ENCODE measurements at places on chromosomes 1 and 21.

GRCh38 chr1:182603646-182604174, 479 bp downstream of the RGS16 start:
- no peak for DNase-seq
- H3K27ac ChIP-seq: no peak overlapping the region
- H3K36me3 ChIP-seq: no peaks in the 10 kb centered on the region
- H3K4me3 ChIP-seq: peak overlapping the region; percentile 69

DNA sequence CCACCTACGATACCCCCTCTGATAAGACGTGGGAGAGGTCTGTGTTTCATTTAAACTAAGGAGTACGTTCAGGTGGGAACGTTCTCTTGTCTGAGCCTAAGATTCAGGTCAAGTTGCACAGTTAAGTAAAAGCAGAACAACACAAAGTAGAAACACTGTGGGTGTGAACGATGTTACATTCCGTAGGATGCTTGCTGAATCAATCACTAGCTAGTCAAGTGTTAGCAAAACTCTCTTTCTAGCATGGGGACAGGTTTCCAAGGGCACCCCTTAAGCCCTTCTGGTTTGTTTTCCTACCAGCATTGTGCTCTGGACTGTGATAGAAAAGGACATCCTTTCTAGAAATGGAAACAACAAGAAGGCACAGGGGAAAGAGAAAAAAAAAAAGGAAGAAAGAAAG, 13.3 kb downstream of the C1orf162 start:
- peaks cover 12% of the 10 kb centered on the region for H3K4me1 ChIP-seq
- H3K36me3 ChIP-seq: no peaks in the 10 kb centered on the region
- no peak for DNase-seq
- H3K27ac ChIP-seq: no peak overlapping the region

DNA sequence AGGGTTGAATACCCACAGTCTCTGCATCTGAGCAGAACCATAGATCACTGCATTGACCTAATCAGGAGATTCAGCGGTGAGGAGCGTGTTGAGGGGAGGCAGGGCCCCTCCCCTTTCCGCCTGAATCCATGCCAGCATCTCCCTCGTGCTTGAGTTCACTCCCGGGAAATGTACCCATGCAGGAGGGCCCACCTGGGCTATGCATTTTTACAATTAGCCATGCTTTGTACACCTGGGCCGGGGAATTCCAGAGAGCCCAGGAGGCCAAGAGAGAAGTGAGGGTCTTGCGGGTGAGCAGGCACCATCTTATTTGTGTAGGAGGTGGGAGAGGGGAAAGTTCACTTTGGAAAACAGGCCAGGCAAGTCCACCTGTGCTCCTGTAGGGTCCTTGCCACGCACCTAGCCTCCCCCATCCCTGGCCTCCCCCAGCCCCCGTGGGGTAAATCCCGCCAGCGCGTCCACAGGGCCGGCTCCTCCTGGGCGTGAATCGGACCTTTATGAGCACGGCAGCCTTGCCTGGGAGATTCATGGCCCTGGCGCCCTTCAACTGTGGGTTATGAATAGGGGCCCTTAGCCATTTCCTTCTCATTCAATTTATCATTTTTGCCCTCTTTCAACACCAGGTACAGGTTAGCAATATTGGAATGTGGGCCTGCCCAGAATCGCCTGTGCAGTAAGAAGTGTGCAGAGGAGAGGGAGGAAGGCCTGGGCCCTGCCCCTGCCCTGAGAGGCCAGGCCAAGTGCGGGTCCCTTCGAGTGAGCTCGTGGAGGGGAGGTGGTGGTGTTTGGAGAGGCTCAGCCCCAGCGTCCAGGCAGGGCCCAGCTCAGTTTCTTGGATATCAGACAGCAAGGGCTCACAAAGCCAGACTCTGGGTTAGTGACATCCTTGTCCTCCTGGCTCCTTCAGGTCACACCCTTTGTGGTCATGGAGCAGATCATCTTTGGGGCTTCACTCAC, 84.4 kb upstream of the ACTRT2 start:
- no peaks in the 10 kb centered on the region for H3K4me1 ChIP-seq
- H3K4me3 ChIP-seq: no peak overlapping the region
- peaks cover 70% of the 10 kb centered on the region for H3K27me3 ChIP-seq
- DNase-seq: no peak
- H3K36me3 ChIP-seq: no peaks in the 10 kb centered on the region

DNA sequence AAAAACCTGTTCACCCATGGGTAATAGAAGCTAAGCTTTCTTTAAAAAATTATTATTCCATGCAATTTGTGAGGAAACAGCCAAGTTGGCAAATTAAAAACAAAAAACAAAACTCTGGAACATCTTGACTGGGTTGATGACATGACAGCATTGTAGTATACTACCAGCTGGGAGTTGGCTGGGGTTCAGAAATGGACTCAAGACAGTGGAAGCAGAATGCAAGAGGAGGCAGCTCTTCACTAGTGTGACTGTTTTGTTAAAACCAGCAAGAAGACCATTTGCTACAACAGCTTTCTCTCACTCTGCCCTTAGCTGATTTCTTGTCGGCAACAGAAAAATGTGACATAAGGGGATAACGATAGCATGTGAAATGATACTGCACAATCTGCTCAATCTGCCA, 1298.9 kb upstream of the ADGRL4 start:
- H3K27ac ChIP-seq: no peak overlapping the region
- no peaks in the 10 kb centered on the region for H3K27me3 ChIP-seq
- DNase-seq: no peak
- H3K4me3 ChIP-seq: no peak overlapping the region
- no peaks in the 10 kb centered on the region for H3K4me1 ChIP-seq

- H3K27ac ChIP-seq: no peak overlapping the region
- H3K4me3 ChIP-seq: no peak overlapping the region
- H3K4me1 ChIP-seq: no peaks in the 10 kb centered on the region
- H3K36me3 ChIP-seq: no peaks in the 10 kb centered on the region
Measured at GRCh38 chr1:87523466-87523865, 194.8 kb downstream of the LMO4 start.

- H3K4me1 ChIP-seq: no peaks in the 10 kb centered on the region
- no peak for DNase-seq
- H3K36me3 ChIP-seq: no peaks in the 10 kb centered on the region
- no peaks in the 10 kb centered on the region for H3K27me3 ChIP-seq
- H3K4me3 ChIP-seq: no peak overlapping the region
Measured at GRCh38 chr21:37210799-37211198, 56.3 kb downstream of the VPS26C start.

- H3K27me3 ChIP-seq: no peaks in the 10 kb centered on the region
- H3K4me1 ChIP-seq: no peaks in the 10 kb centered on the region
- H3K36me3 ChIP-seq: no peaks in the 10 kb centered on the region
- no peak for DNase-seq
- H3K4me3 ChIP-seq: no peak overlapping the region
Measured at GRCh38 chr1:170578359-170578758, 46.4 kb downstream of the GORAB start.

DNA sequence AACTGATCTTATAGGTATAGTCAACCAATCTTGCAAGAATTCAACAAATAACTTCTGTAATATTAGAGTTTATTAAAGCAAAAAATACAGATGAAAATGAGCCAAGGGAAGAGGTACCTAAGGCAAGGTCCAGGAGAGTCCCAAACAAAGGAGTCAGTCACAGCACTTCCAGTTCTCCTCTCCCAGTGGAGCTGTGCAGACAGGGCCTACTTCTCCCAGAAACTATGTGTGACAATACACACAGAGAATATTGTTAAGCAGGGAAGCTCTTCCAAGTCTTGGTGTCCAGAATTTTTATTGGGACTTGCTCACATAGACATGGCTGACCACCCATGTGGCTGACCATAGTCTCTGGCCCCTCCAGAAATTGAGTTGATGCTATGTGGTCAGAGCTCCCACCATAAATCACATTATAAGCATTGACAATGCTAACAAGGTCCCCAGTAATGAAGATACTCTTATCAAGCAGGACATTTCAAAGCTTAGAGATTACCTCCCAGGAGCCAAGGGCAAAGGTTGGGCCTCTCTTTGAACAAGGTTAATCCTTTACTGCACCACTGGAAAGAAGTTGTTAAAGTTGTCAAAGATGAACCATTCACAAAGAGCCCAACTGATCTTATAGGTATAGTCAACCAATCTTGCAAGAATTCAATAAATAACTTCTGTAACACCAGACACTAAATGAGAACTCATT, 3.5 kb upstream of the CD244 start:
- no peaks in the 10 kb centered on the region for H3K36me3 ChIP-seq
- no peaks in the 10 kb centered on the region for H3K4me1 ChIP-seq
- H3K4me3 ChIP-seq: no peak overlapping the region
- no peaks in the 10 kb centered on the region for H3K27me3 ChIP-seq

DNA sequence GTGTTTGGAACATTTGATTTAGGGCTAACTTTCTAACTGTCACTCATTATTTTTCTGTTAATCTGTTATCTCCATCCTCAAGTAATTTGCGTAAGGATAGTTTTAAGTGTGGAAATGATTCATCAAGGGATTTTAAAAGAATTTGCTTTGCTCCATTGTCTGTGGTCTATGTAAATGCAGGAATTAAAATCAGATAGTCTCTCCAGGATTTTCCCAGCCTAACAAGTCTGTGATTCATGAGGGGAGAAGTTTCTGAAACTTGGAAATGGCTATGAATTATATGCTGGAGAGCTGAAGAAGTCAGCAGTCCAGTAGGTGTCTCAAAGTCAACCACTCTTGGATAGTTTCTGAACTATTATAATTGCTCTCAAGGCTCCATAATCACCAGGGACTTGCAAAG, 264.5 kb downstream of the MRPL39 start:
- H3K4me3 ChIP-seq: no peak overlapping the region
- no peak for DNase-seq

GRCh38 chr1:30058970-30059369, 664.4 kb downstream of the MATN1 start:
- peaks cover 34% of the 10 kb centered on the region for H3K4me1 ChIP-seq
- H3K4me3 ChIP-seq: no peak overlapping the region
- peak; percentile 86 for DNase-seq
- no peaks in the 10 kb centered on the region for H3K27me3 ChIP-seq

DNA sequence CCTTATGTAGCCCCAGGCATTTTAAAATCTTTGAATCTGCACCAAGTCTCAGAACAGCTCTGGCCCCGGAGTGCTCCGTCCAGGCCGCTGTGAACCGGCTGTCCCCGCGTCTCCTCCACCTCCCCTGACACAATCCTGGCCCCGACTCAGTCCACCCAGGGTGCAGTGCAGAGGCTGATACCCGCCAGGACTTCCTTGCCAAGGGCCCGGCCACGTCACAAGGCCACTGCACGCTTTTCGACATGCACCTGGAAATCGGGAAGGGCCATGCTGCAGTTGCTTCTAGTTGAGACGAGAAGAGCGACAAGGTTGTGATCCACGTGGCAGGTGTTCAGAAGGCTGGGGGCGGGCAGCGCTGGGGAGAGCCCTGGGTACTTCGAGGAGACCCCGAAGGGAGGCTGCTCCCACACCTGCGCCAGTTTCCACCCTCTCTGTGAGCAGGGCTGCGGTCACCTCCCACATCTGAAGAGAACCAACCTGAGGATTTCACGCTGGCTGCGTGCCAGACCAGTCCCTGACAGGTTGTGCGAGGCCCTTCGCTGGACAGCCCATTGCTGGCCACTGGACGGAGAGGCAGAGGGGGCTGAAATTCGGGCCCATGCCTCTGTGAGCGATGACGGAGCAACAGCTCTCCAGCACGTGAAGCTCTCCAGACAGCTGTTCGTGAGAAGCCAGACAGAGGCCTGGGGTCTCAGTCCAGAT, 6.7 kb downstream of the VWA1 start:
- no peaks in the 10 kb centered on the region for H3K36me3 ChIP-seq
- H3K4me1 ChIP-seq: no peaks in the 10 kb centered on the region
- DNase-seq: no peak
- H3K27me3 ChIP-seq: no peaks in the 10 kb centered on the region
- H3K27ac ChIP-seq: no peak overlapping the region

- H3K36me3 ChIP-seq: no peaks in the 10 kb centered on the region
- H3K27me3 ChIP-seq: no peaks in the 10 kb centered on the region
- H3K4me1 ChIP-seq: peaks cover 44% of the 10 kb centered on the region
- no peak overlapping the region for H3K27ac ChIP-seq
- DNase-seq: peak; percentile 54
Measured at GRCh38 chr1:41474490-41475271, 9.8 kb downstream of the EDN2 start.

GRCh38 chr1:27522432-27523336, 32.7 kb upstream of the WASF2 start:
- no peak overlapping the region for H3K4me3 ChIP-seq
- no peak overlapping the region for H3K27ac ChIP-seq
- H3K27me3 ChIP-seq: no peaks in the 10 kb centered on the region
- peaks cover 12% of the 10 kb centered on the region for H3K4me1 ChIP-seq
- H3K36me3 ChIP-seq: no peaks in the 10 kb centered on the region
- no peak for DNase-seq

DNA sequence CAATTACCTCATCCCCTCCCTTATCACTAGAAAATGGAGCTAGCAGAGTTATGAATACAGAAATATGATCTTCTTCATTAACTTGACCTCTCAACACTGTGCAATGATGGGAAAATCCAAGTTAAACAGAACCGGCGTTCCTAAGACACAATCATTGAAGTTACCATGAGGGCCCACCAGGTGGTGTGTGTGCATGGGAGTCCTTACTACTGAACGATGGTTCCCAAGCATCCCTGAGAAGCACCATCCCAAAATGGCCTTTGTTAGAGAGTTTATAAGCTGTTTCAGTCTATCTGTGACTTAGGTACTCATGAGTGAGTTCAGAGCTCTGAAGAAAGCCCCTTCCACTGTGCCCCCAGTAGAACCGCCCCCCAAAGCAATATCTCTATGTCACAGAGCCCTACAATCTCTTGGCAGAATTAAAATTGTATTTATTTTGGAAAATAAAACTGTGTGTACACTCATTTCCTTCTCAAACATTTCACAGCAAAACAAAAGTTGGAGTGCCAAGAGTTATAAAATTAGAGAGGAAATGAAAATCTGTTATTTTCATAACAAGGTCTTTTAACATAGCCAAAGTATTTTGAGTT, 56.8 kb downstream of the PLD5 start:
- H3K4me3 ChIP-seq: no peak overlapping the region
- H3K27me3 ChIP-seq: peaks cover 49% of the 10 kb centered on the region
- DNase-seq: peak; percentile 15
- no peak overlapping the region for H3K27ac ChIP-seq
- H3K36me3 ChIP-seq: no peaks in the 10 kb centered on the region

GRCh38 chr1:73886716-73887115, 311.3 kb downstream of the LRRIQ3 start:
- H3K4me1 ChIP-seq: no peaks in the 10 kb centered on the region
- H3K27ac ChIP-seq: no peak overlapping the region
- H3K27me3 ChIP-seq: no peaks in the 10 kb centered on the region

DNA sequence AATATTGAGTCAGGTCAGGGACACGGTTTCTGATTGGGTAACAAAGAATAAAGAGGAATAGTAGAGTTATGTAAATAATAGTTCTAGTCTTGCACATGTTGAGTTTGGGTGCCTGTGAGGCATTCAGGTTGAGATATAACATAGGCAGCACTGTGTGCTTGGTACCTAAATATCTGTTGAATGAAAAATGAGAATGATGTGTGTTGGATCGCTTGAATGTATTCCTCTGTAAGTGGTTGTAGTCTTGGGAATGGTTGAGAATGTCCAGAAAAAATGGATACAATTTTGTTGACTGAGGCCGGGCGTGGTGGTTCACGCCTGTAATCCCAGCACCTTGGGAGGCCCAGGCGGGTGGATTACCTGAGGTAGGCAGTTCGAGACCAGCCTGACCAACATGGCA, 116.3 kb upstream of the HNRNPU start:
- H3K27ac ChIP-seq: no peak overlapping the region
- no peak overlapping the region for H3K4me3 ChIP-seq
